ENCODE measurements at places on chromosomes 11 and 22.

DNA sequence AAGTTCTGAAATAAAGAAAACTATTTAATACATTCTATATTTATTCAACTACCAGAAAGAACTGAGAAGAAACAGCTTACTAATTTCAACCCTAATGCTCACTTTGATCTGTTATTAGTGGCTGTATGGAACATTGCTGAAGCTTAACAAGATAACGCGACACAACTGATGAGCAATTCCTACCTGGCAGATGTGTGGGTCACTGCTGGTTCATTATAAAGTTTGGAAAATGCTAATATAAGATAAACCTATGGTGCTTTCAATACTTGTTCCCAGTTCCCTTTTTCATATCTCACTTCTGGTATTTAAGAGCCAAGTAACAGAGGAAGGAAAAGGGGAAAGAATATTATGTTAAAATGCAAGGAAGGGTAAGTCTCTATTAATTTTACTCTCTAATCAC lies 10.5 kb downstream of the CTSC start:
- DNase-seq: no peak

DNA sequence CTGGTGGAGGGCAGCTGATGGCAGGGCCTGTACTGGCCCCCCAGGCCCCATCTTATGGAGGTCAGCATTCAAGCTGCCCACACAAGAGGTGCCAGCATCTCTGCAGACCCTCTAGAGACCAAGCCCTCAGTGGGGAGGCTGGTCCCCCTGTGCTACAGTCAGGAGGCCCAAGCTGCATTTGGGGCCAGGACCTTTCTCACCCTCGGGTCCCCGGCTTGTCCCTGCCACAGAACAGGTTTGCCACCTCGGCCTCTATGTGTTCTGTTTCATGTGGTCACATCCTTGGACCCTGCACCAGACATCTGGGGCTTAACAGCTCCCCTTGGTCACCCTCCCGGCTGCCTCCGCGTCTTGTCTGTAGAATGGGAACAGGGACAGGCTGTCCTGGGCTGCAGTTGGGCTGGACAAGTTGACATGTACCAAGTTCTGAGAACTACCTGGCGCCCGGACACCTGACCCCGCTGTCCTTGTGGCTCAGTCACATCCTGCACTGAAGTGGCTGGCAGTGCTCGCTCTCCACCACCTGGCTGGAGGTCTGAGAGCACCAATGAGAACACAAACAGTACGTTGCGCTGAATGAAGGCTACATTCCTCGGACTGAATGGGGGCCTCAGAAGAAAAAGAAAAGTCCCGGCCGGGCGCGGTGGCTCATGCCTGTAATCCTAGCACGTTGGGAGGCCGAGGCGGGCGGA lies 2.7 kb upstream of the PLXNB2 start:
- no peak for DNase-seq

DNA sequence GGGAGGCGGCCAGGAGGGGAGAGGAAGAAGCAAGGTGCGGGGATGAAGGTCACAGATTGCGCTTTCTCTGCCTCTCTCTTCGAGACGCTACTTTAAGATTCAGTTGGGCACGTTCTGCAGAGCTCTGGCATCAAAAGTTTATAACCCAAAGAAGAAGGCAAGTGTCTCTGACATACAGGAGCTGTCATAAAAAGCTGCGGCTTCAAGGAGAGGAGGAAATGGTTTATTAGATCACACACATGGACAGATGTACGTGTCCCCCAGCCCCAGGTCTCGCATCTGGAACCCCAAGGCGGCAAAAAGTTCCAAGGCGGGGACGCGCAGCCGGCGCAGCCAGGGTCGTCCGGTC lies 589.0 kb downstream of the OPCML start:
- DNase-seq: no peak

GRCh38 chr11:9001736-9002135 lies 2.1 kb downstream of the NRIP3 start:
- no peak for DNase-seq

GRCh38 chr22:29055192-29055830 lies 6.3 kb downstream of the C22orf31 start:
- DNase-seq: no peak

GRCh38 chr22:46641811-46642266 lies 21.7 kb downstream of the GRAMD4 start:
- DNase-seq: no peak

DNA sequence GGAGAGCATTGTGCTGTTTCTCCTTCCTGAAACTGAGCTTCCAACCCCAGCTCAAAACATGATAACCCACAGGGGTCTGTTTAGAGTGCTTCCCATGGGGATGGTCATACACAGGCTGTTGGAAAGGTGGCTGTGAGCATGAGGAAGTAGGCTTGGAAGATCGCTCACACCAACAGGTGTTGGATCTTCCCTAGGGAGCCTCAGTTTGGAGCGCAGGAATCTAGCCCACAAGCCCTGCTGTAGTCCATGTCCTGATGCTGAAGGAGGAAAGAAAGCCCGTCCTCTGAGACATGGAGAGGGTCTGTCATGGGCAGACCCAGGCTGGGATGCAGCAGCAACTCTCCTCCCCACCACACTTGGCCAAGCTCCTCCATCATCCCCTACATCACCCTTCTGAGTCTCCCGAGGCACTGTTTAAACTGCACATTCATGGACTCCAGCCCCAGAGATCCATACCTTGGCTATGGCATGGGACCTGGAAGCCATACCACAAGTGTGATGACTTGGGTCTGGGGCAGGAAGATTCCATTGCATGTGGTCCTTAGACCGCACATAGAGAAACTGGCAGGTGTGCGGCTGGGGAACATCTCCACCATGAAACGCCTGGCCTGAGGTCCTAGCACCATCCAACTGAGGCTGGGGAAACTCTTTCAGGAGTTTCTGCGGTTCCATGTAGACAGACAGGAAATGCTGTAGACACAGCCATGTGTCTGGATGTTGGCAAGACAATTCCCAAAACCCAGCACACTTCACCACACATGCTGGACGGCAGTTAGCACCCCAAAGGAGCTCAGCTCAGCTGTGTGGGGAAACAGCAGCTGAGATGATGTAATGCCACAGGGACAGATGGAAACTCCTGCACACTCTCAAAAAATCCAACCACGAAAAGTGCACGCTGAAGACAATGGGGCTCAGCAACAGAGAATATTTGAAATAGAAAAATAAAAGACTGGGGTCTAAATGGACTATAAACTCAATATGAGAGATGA lies 27.6 kb upstream of the TTC12 start:
- DNase-seq: no peak

Measured in left ventricle myocardium superior (tissue), 1 donor.